ENCODE measurements at places on chromosomes 11 and 22. TPM values are rescaled to one million over a fixed set of nuclear protein-coding genes. Genes with fewer than 3 reads are reported as not detected.
A peak's percentile ranks its signal among the peaks of the same experiment; 100 is the strongest.

SCYL1 gene
- total RNA-seq: 68.0 TPM

SAA2 gene
- not detected for total RNA-seq

PKDREJ gene
- not detected for total RNA-seq

NXPE4 gene
- total RNA-seq: not detected

ART1 gene
- total RNA-seq: not detected

GNAZ gene
- total RNA-seq: 0.26 TPM

ZDHHC24 gene
- total RNA-seq: 15.5 TPM

MYBPC3 gene
- total RNA-seq: not detected

DDT gene
- 136 TPM for total RNA-seq

- no peak for DNase-seq
These were observed 17.8 kb downstream of the CHADL start for GRCh38 chr22:41222846-41223507.

DNA sequence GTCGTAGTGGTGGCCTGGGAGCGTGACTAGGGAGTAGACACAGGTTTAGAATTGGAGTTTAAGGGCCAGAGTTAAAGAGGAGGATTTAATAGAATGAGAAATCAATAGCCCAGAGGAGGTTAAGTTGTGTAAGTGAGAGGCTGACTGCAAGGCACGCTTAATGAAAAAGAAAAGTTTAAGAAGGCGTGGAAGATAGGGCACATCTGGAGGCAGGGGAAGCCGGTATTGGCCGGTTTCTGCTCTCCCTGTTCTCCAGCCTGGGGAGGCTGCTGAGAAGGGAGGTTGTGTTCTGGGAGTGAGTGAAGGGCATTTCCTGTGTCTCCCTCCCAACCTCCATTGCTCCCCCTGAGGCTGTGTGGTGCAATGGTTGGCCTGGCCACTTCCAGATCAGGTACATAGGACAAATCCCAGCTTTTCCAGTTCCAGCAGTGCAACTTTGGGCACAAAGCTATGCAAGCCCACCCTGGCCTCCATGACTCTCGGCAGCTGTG lies 6.3 kb downstream of the GRIK4 start:
- DNase-seq: no peak

GRCh38 chr11:23284631-23285030 lies 424.4 kb upstream of the CCDC179 start:
- no peak for DNase-seq

DNA sequence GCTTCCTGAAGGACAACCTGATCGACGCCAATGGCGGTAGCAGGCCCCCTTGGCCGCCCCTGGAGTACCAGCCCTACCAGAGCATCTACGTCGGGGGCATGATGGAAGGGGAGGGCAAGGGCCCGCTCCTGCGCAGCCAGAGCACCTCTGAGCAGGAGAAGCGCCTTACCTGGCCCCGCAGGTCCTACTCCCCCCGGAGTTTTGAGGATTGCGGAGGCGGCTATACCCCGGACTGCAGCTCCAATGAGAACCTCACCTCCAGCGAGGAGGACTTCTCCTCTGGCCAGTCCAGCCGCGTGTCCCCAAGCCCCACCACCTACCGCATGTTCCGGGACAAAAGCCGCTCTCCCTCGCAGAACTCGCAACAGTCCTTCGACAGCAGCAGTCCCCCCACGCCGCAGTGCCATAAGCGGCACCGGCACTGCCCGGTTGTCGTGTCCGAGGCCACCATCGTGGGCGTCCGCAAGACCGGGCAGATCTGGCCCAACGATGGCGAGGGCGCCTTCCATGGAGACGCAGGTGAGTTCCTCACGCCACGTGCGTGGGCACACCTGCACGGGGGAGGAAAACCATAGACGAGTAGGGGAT lies 1.5 kb downstream of the BCR start:
- no peak for DNase-seq

DNA sequence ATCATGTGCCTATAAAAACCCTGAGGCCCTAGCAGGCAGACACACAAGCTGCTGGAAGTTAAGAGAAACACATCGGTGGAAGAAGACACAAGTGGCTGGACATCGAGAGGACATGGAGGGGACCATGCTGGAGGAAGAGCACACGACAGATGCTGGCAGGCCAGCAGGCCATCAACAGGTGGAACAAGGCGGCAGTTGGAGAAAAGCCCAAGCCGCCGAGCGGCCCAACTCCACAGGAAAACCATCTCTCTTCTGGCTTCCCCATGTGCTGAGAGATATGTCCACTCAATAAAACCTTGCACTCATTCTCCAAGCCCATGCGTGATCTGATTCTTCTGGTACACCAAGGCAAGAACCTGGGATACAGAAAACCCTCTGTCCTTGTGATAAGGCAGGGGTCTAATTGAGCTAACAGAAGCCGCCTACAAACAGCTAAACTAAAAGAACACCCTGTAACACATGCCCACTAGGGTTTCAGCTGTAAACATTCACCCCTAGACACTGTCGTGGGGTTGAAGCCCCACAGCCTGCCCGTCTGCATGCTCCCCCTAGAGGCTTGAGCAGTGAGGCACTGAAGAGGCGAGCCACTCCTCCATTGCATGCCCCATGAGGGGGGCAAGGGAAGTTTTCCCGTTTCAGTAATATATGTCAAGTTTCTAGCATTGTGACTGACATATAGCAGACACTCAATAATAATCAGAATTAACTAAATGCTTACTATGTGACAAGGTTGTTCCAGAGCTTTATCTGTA lies 39.0 kb upstream of the MMP20 start:
- DNase-seq: peak; percentile 33

DNA sequence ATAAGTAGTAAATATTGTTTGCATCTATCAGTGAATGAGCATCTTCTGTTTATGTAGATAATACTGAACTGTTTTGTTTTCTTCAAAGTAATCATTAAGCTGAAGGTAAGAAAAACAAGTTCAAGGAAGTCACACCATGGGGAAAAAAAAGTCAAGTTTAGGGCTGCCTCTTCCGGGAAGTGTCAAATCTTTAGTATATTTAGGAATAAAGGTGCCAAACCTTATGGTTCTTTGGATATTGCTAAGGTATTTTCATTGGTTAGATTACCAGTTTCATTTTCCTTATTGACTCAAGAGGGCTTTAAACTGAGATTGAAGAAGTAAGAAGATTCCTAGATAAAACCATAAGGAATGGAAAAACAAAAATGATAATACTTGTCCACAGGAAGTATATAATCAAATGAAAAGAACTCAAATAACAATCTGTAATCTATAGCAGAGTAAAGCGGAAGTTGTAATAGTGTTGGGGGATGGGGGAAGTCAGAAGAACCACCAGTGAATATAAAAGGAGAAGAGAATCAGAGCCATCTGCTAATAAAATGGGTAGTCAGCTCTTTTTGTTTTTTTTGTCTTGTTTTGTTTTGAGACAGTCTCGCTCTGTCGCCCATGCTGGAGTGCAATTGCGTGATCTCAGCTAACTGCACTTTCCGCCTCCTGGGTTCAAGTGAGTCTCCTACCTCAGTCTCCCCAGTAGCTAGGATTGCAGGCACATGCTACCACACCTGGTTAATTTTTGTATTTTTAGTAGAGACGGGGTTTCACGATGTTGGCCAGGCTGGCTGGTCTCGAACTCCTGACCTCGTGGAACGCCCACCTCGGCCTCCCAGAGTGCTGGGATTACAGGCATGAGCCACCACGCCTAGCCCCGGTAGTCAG lies 2.3 kb downstream of the ATM start:
- DNase-seq: peak; percentile 47

DNA sequence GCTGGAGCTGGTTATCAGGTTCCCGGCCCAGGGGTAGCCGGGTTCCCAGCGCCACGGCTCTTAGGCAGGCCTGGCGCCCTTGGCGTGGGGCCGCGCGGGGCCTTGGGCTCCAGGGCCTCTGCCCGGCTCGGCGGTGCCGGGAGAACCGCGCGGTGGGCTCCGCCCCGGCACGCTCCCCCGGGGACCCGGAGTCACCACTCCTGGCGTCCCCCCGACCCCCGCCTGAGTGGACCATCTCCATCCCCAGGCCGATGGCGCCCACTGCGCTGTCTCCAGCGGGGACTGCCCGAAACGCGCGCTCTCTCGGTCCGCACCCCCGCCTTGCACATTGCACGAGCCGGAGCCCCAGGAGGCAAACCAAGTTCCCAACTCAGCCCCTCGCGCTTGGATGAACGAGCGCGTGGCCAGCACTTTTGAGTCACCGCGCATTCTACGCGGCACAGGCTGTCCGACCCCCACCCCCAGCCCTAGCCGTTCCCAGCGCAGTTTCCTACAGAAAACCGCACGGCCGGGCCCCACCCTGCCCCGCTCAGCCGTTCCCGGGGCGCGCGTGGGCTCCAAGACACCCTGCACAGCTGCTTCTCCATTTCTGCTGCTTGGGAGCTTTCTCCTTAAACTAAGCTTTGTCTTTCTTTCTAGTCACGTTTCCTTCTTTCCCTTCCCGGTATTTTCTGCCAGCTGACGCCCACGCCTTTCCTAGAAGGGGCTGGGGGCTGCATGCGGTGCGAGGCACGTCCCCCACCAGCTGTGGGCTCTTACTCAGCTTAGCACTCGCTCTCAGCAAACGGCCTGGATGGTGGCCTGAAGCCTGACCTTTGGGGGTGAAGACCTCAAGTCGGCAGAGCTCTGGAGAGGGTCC lies 650 bp upstream of the CHID1 start:
- DNase-seq: peak; percentile 54
